Stimulated activated CD8-positive, alpha-beta memory T cell treated with anti-CD3 and anti-CD28 coated beads, Interleukin-4, amount 100 ng/mL, for 1 hour (primary cell): ENCODE measurements at places on chromosomes 6 and 20.

DNA sequence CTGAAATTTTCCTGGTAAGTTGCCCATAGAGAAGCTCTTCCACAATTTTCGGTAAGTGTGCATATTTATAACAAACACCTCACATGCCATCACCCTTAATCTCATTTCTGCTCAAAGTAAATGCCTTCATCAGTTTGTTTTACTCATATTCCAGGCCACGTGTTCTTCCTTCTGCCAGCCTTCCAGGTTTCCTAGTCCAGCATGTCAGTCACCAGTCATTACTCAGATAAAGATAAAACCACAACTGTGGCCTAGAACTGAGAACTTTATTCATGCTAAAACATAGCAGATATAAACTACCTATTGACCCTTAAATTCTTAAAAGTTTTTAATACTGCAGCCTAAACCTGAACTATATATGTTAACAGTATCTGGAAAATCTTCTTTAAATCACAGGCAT lies 149.5 kb upstream of the SLC22A16 start:
- no peak for DNase-seq

GRCh38 chr20:63641792-63642523 lies 11.3 kb downstream of the STMN3 start:
- peak; percentile 95 for DNase-seq

GRCh38 chr6:44245912-44246662 lies 814 bp upstream of the HSP90AB1 start:
- DNase-seq, result peak; percentile 73

DNA sequence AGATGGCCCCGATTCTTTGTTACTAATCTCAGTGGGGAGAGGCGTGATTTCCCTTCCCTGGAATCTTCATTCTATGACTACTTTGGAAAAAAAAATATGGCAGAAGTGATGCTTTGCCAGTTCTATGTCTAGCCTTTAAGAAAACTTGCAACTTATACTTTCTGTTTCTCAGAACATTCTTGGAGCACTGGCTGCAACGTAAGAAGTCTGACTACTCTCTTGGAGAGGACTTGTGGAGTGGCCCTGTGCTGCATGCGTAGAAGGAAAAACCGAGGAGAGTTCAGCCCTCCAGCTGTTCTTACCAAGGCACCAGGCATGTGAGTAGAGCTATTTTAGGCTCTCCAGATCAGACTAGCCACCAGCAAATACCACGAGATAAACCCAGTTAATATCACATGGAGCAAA lies 77.6 kb upstream of the STXBP5 start:
- no peak for DNase-seq

- no peak for DNase-seq
Measured at GRCh38 chr20:9912858-9913434, 74.1 kb upstream of the PAK5 start.

DNA sequence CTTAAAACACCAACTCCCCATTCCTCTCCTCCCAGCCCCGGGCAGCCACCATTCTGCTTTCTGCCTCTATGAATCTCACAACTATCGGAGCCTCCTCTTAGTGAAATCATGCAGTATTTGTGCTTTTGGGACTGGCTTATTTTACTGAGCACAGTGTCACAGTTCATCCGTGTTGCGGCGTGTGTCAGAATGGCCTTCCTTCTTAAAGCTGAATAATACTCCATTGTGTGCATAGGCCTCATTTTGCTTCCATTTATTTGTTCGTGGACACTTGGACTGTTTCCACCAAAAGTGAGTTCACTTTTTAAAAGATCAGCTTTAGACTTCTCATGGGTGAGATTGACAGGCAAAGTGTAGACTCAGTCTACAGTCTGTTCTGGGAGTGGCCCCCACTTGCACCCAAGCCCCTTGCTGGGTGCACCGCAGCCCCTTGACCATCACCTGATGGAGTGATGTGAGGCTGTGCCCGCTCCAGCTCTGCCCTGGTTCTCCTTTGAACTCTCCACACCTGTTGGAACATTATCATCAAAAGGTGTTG lies 12.6 kb downstream of the DUSP22 start:
- no peak for DNase-seq

GRCh38 chr6:111980971-111981840 lies 72.7 kb upstream of the CCN6 start:
- no peak for DNase-seq

GRCh38 chr20:47765691-47766594 lies 19.3 kb downstream of the SULF2 start:
- no peak for DNase-seq

DNA sequence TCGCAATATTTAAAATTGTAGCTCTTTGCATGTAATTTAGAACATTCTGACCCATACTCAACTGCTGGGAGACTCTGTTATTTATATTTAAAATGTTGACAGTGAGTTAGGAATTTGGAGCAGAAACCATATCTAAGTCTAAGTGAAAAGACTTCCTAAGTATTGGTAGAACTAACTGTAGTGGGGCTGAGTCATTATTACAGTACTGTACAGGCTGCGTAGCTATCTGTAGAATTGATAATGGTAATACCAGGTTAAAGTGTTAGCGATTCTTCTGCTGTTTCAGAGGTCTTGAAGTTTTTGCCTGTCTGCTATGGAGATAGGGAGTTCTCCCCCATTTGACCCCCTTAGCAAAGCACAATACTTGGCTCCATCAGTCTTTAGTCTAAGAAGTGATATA lies 3.6 kb downstream of the TOP1 start:
- DNase-seq, result no peak

GRCh38 chr20:58596244-58596643 lies 54.8 kb upstream of the STX16 start:
- no peak for DNase-seq

GRCh38 chr20:9949563-9949962 lies 85.2 kb upstream of the ANKEF1 start:
- no peak for DNase-seq

- DNase-seq, result no peak
Measured at GRCh38 chr6:390914-391558, 516 bp upstream of the IRF4 start.

DNA sequence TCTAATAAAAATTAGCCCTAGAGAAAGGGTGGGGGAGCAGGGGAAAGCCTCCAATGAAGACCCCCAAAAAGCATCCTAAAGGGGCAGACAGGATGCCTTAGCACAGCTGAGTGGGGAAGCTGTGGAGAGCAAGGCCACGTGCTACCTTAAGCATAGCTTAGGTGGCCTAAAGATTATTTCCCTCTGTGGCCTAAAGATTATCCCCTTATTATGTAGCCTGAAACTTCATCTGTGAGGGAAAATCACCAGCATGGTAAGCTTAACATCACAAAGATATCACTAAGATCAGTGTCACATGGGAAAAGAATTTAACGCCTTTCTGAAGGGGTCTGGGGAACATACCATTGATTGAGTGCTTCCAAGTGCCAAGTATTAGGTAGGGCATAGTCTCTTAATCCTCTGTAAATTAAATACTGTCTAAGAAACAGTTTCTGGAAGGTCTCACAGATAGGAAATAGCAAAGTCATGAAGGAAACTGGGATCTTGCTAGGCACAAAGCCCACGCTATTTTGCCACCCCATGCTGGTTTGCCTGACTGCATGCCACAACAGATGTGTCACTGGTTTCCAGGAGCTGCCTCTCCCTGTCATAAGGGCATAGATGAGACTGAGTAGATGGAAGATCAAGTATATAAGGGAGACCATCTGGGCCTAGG lies 170.0 kb downstream of the HACE1 start:
- no peak for DNase-seq
